Hematopoietic multipotent progenitor cell treated with erythropoietin and hydrocortisone succinate and interleukin-3 and kit ligand, for 17 days (in vitro differentiated cells): ENCODE measurements at places on chromosomes 11 and 22.

DNA sequence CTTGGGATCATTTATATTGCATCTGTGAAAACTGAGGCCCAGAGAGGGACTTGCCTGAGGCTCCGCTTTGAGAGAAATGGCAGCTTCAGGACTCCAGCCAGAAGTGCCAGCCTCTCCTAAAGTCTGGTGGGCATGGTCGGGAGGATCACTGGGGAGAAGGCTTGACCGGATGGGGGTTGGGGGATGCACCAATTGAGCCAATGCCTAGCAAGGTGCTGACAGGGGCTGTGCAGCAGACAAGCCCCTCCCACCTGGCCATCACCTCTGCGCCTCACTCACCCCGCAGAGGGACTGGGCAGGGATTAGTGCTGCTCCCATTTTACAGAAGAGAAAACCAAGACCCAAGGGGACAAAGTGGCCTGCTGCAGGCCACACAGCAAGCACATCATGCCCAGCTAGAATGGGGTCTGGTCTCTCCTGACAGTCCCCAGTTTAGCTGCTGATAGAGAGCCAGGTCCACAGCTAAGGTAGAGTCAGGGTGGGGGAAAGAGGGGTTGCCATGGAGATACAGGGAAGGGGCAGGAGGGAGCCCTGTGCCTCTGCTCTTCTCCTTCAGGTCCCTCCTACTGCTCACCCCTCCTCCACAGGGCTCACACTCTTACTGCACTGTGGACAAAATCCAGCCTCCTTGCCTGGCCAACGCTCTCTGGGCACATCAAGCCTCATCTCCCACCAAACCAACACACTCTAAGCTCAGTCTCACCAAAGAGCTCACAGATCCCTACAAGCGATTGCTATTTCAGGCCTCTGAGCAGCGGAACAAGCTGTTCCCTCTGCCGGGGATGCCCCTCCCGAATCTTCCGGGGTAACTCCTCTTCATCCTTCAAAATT, 29.5 kb downstream of the TEF start:
- no peak for DNase-seq

DNA sequence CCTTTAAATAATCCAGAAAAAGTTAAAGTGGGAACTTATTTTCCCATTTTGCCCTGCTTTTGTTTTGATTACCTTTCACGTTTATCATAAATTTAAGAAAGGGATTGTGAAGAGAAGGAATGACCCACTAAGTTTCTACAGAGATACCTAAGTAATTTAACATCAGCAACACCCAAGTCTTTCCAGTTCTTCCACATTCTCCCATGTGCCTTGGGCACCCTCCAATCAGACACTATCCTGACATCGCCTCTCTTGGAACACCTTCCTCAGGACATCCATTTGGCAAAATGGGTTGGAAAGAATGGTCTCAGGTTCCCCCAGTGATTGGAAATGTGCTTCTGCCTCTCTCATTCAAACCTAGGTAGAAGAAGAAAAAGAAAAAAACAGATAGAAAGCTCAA, 6.3 kb downstream of the BBOX1 start:
- no peak for DNase-seq

DNA sequence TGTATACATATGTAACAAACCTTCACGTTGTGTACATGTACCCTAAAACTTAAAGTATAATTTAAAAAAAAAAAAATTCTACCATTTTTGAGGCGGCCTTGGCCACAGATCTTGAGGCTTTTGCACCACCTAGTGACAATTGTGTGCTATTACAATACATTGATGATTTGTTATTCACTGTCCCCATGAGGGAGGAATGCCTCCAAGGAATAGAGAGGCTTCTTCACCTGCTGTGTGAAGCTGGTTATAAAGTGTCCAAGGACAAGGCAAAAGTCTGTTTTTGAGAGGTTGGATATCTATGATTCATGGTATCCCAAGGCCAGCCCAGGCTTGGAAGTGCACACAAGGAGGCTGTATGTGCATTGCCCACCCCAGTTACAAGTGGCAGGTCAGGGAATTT, 30.7 kb downstream of the SLC22A25 start:
- DNase-seq, result peak; percentile 34

- no peak for DNase-seq
These were observed 15.5 kb upstream of the OR52K1 start for GRCh38 chr11:4466871-4467442.

DNA sequence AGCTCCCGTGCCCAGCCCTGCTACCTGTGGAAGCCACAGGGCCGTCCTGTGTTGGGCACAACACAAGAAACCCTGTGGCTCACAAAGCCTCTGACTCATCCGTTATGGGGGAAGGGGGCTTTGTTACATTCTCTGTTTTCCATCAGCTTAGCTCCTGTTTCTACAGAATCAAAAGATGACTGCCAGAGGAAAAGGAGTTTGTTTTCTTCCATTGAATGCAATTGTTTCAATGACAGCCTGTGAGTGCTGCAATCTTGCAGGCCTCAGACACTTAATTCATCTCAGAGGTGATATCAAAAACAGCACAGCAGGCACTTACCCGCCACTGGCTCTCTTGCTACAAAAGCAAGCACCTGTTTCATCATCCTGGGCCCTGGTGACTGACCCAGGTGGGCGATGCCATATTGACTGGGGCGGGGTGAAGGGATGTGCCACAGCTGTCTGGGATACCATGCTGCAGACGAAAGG, 194.3 kb downstream of the OPCML start:
- DNase-seq, result no peak

- peak; percentile 6 for DNase-seq
These were observed 110.8 kb downstream of the GRIK4 start for GRCh38 chr11:120622189-120622875.
